ENCODE measurements at places on chromosomes 4 and X.
A peak's percentile ranks its signal among the peaks of the same experiment; 100 is the strongest.

- peak; percentile 22 for DNase-seq
Measured at GRCh38 chrX:40734971-40735324, 394 bp downstream of the MED14 start.

DNA sequence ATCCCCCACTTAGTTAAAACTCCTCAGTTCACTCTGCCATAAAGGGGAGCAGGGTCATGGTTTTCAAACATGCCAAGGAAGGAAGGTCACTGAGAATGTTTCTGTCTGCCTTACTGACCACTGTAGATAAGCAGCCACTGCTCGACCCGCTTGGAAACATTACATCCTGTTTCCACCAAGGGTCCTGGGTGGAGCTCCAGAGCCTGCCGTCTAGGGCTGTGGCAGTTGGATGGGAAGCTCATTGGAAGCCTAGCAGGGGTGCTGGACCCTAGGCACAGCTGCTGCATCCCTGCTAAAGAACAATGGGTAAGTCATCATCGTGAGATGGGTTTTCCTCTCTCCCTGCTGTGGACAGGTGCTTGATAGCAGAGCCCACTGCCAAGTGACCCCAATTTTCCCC is 76.0 kb upstream of the SRD5A3 start:
- DNase-seq, result no peak

DNA sequence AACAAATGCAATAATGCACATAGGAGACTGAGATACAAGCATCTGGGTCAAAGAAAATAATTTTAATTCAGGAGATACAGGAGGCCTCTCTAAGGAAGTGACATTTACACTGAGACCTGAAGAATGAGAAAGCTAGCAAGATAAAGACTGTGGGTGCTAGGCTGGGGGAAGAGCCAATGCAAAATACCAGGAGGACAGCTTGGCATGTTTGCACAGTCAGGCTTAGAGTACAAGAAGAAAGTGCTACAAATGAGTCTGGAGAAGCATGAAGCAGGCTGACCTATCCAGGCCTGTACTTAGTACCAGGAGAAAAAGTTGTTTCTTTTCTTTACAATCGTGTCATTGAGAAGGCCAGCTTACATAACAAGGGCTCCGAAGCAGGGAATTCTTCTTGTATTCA is 56.9 kb downstream of the GABRB1 start:
- DNase-seq, result no peak

- peak; percentile 4 for DNase-seq
Measured at GRCh38 chrX:145552643-145553042, 265.0 kb upstream of the SLITRK2 start.

GRCh38 chrX:11267425-11267824 is 25.8 kb upstream of the AMELX start:
- DNase-seq, result no peak

DNA sequence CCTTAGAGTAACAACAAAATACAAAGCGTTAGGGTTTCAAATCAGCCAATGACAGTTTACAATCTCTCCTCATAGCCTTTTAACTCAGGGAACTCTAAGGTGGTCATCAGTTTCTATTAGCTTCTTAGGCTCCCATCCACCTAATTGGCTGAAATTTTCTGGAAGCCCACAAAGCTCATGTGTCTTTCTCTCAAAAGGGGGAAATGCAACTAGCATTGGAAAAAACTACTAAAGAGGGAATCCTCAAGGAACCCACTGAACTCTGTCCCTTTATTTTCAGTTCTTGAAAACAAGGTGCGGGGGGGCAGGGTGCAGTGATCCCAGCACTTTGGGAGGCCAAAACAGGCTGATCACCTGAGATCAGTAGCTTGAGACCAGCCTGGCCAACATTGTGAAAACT is 56.4 kb downstream of the PDGFC start:
- no peak for DNase-seq

- DNase-seq, result no peak
Measured at GRCh38 chr4:3655963-3656362, 110.2 kb upstream of the ADRA2C start.

DNA sequence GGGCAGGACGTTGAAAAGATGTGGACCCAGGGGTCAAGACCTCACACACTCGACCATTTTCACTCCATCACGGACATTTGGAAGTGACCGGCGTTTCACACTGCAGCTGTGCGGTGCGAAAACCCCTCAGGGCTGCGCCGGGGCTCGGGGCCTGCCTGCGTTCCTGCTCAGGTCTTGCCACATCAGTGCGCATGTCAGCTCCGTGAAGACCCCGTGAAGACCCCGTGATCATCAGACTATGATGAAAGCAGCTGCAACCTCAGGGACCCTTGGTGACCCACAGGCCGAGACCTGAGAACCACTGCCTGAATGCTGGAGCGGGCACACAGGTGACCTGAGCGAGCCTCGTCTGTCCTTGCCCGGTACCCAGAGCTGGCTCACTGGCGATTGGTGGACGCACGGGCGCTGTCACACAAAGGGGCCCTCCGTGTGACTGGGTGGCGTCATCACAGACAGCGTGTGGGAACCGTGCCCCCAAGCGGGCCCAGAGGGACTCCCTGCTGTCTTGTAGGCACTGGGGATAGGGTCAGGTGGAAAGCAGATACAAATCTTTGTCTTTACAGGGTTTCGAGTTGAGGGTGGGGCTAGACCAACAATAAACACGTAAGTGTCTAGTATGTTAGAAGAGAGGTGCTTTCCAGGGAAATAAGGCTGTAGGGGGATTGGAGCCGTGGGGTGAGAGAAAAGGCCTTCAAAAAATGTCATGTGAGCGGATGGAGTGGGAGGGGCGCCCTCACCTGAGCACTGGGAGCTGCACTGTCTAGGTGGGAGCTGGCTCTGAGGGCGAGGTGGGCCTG is 12.7 kb downstream of the MSANTD1 start:
- DNase-seq, result no peak

DNA sequence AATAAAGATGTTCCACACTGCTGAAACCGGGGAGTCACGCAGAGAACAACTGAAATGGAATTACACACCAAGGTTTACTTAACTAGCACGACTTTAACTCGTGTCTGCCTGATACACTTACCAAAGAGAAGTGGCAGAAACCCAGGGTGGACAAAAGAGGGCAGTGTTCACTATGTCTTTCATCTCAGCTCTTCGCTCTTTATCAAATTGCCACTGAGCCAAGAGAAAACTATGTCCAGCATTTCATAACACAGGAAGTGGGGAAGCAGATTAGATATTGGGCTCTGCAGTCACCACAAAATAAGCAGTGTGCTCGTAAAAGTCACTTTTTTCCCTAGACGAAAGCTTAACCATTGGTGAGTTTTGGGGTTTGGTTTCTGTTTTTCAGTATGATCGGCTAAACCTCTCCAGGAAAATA is 155.7 kb downstream of the CHIC2 start:
- DNase-seq, result peak; percentile 89

GRCh38 chrX:56232221-56233082 is at the start of gene KLF8:
KLF8 (plus strand) TSS chrX:56232356; CDS start chrX:56233335, 979 bp downstream.
- DNase-seq, result no peak

DNA sequence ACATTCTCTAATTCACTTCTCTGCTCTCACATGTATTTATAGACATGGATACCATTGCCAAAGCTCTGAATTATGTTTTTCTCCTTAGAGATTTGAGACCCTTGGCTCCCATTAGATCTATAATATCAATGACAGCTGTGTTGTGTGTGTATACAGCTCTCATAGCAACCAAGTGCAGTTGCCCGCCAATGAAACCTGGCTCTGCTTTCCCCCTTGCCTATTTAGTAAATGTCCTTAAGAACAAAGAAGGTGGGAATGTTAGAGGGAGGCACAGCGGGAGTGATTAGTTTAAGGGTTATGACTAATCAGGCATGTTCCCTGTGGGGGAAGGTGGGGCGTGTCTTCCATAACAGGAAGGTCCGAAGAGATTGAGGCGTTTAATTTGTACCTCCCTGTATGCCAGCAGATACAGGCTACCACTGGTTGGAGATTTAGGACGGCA is 100.5 kb upstream of the TBC1D9 start:
- DNase-seq, result peak; percentile 91

Measured in astrocyte of the spinal cord (primary cell).